SJSA1 (cell line): ENCODE measurements at places on chromosomes 7 and 10. TPM values are rescaled to one million over a fixed set of nuclear protein-coding genes. Genes with fewer than 3 reads are reported as not detected.

DNA sequence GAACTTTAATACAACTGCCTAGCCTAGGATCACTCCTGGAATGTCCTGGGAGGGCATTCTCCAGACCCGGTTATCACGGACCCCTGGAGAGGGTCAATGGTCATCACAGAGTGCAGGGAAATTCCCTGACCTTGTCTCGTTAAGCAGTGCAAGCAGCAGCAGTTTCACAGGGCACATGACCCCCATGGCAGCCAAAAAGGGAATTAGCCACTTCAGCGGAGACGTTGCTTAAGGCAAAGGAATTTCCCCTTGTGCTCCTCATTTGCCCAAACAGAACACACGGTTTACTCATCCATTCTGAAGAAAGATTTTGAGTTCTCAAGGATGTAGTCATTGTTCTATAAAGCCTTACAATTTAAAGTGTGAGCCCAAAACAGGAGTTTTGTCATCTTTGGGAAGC, 260.3 kb downstream of the SNX13 start:
- peaks cover 20% of the 10 kb centered on the region for H3K4me1 ChIP-seq
- H3K36me3 ChIP-seq, result no peaks in the 10 kb centered on the region
- no peak overlapping the region for H3K4me3 ChIP-seq
- peak overlapping the region; percentile 67 for H3K27ac ChIP-seq
- peak; percentile 57 for DNase-seq

DNA sequence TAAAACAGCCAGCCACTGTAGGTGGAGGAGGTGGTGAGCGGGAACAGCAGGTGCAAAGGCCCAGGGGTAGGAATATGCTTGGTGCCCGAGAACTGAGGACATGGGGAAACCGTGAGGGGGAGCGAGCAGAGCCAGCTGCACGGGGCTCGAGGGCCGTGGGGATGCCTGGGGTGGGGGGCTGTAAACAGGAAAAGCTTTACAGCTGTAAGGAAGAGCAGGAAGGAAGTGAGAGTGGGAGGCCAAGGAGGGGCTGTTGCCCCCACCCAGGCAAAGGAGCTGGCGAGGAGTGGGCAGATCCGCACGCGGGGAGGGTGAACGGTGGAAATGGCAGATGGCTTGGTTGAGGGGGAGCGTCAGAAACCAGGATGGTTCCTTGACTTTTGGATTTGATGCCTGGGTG, 34.4 kb downstream of the ZMIZ1 start:
- H3K4me3 ChIP-seq, result no peak overlapping the region
- H3K27ac ChIP-seq, result no peak overlapping the region; the same call in 1 of the 2 replicates
- H3K27me3 ChIP-seq, result no peaks in the 10 kb centered on the region
- H3K4me1 ChIP-seq, result peaks cover 63% of the 10 kb centered on the region

Gene CHAT
- total RNA-seq, result not detected in 2 replicates

Gene KIAA1549
- 0.75 and 0.95 TPM in 2 replicates for total RNA-seq

GRCh38 chr7:116368965-116369364, 130.6 kb upstream of the CAV2 start:
- no peaks in the 10 kb centered on the region for H3K36me3 ChIP-seq
- H3K27me3 ChIP-seq, result no peaks in the 10 kb centered on the region
- DNase-seq, result no peak

Gene TAS2R5
- not detected in 2 replicates for total RNA-seq

Gene CCZ1
- total RNA-seq, result 62.9 and 80.1 TPM in 2 replicates

DNA sequence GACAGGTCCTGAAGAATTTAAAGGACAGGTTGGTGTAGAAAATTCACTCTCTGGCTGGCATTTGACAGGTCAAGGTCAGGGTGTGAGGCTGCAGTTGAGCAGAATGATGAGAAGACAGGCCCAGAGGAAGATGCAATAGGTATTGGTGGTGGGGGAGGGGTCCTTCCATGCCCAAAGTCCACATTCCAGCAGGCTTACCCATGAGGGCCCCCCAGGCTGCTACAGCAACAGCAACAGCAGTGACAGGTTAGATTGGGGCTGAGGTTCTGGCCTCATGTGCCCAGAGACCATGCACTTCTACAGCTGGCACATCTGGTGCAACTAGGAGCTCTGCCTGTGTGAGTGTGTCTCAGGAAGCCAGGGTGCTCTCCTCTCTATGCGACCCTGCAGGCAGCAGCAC, 223.5 kb upstream of the GHITM start:
- no peaks in the 10 kb centered on the region for H3K4me1 ChIP-seq
- H3K36me3 ChIP-seq, result no peaks in the 10 kb centered on the region
- no peak for DNase-seq
- no peaks in the 10 kb centered on the region for H3K27me3 ChIP-seq

GRCh38 chr7:49564379-49564714, 209.1 kb upstream of the VWC2 start:
- H3K4me3 ChIP-seq, result no peak overlapping the region
- no peak for DNase-seq
- no peaks in the 10 kb centered on the region for H3K4me1 ChIP-seq
- H3K27ac ChIP-seq, result no peak overlapping the region

GRCh38 chr7:129530795-129531391, 28.6 kb downstream of the SMKR1 start:
- H3K27ac ChIP-seq, result 0 out of 2 replicates have a peak overlapping the region, but pooled peaks have one; percentile 29
- no peaks in the 10 kb centered on the region for H3K36me3 ChIP-seq
- H3K27me3 ChIP-seq, result no peaks in the 10 kb centered on the region
- DNase-seq, result peak; percentile 32
